Activated CD4-positive, alpha-beta T cell treated with anti-CD3 and anti-CD28 coated beads for 4 hours (primary cell): ENCODE measurements at places on chromosomes 12 and 14.
A peak's percentile ranks its signal among the peaks of the same experiment; 100 is the strongest.

GRCh38 chr12:1628666-1629337, at the start of gene WNT5B:
Gene WNT5B (plus strand): TSS chr12:1629231. CDS start chr12:1631355, 2,124 bp downstream.
- no peak for DNase-seq

- DNase-seq = no peak
Measured at GRCh38 chr14:89477391-89477790, 60.4 kb upstream of the FOXN3 start.

GRCh38 chr14:23438101-23438971, 2.9 kb upstream of the MYH7 start:
- DNase-seq = no peak

- DNase-seq = no peak
Measured at GRCh38 chr14:105497671-105498429, 6.8 kb downstream of the TEDC1 start.

GRCh38 chr14:20989471-20989786, 351 bp upstream of the METTL17 start:
- DNase-seq = no peak

- DNase-seq = no peak
Measured at GRCh38 chr12:78241446-78241845, 410.8 kb downstream of the NAV3 start.

- DNase-seq = no peak
Measured at GRCh38 chr12:51904951-51905470, 2.3 kb upstream of the ACVRL1 start.

DNA sequence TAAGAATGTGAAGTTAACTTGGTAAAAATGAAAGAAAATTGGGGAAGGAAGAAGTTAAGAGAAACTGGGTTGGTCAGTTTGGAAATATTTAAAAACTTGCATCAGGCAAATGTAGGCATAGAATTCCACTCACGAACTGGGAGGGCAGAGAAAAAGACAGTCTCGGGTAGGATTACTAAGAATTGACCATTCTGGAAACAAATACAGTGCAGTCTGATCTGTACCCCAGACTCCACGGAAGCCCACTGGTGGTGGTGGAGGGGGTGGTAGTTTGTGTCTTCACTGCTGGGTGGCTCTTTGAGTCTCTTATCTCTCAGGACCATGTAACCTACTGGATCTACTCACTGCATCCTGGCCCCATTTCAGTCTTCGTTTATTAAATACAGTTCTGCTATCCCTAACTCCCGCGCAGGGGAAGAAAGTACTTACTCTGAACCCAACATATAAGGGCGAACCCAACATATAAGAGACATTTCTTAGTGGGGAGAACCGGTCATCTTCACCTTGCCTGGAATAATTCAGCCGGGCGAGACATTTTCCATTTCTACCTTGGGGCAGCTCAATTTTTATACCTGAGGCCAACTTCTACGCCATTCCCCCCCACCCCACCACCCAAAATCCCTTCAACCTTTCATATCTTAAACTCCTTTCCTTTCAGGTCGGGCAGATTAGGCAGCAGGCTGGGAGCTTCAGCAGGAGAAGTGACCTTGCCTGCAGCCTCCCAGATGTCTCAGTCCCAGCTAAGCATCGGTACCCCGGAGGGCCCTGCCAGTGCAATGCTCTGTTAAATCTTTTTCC, 1.7 kb downstream of the SLC2A3 start:
- DNase-seq = peak; percentile 23

DNA sequence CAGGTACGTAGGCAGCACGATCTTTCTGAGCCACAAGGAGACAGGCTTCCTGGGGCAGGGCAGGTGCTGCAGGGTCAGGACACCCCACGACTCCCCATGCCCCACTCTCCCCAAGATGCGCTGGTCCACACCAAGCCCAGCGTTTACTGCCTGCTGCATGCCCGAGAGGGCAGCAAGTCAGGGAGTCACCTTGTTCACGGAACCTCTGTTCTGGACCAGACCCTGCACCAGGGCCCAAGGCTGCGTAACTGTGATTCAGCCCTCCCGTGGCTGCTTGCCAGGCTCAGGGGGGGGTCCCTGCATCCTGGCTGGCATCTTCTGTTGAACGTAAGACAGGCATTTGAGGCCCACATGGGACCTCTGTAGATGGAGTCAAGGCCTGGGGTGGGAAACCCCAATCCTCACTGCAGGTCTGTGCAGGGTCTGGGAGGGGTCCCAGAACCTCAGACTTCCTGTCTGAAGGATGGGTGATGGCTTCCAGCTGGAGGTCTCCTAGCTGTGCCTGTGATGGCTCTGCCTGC, 228.6 kb upstream of the RTL1 start:
- no peak for DNase-seq

GRCh38 chr12:5889381-5890047, 55.5 kb downstream of the ANO2 start:
- DNase-seq = no peak

- no peak for DNase-seq
Measured at GRCh38 chr14:65173973-65174693, 71.8 kb upstream of the MAX start.

GRCh38 chr12:124440031-124440626, 127.3 kb downstream of the NCOR2 start:
- no peak for DNase-seq

GRCh38 chr12:98399532-98399931, 115.9 kb upstream of the TMPO start:
- DNase-seq = peak; percentile 74

GRCh38 chr14:99565383-99565782, 38.6 kb downstream of the CCDC85C start:
- no peak for DNase-seq

DNA sequence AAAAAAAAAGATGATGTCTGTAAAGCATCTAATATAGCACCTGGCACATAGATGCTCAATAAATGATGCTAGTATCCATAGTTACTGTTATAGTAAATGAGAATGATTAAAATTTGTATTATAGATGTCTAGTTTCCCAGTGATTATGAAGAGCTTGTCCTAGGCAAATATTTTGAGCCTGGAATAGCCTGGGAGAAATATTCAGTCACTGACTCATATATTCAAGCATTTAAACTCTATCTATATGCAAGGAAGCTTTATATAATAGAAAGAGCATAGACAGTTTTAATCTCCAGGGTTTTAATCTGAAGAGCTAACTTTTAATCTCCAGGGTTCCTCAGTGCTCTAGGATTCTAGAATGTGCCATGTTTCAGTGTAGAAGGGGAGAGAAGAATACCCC, 91.5 kb upstream of the VASH1 start:
- no peak for DNase-seq

DNA sequence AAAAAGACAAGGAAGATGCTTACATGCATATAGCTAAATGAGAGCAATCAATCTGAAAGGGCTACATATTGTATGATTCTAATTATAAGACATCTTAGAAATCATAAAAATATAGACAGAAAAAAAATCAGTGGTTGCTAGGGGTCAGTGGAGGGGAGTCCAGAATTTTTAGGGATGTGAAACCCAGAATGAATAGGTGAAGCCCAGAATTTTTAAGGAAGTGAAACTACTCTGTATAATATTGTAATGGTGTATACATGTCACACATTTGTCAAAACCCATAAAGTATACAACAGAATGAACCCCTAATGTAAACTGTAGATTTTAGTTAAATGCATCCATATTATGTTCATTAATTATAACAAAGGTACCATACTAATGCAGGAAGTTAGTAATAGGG, 713.2 kb downstream of the FLRT2 start:
- DNase-seq = no peak

GRCh38 chr12:131559517-131560516, 151.1 kb upstream of the SFSWAP start:
- DNase-seq = no peak
